Left ventricle myocardium inferior (tissue), 1 donor: ENCODE measurements at places on chromosomes 13 and 19.

GRCh38 chr13:110464556-110465333 lies 96.8 kb downstream of the RAB20 start:
- H3K36me3 ChIP-seq, result peaks cover 100% of the 10 kb centered on the region
- DNase-seq, result no peak
- no peaks in the 10 kb centered on the region for H3K4me1 ChIP-seq
- no peaks in the 10 kb centered on the region for H3K27me3 ChIP-seq

GRCh38 chr19:5800361-5801270 lies 4.3 kb upstream of the NRTN start:
- H3K27ac ChIP-seq, result no peak overlapping the region
- H3K36me3 ChIP-seq, result no peaks in the 10 kb centered on the region
- peaks cover 74% of the 10 kb centered on the region for H3K27me3 ChIP-seq
- DNase-seq, result no peak
- no peak overlapping the region for H3K4me3 ChIP-seq

DNA sequence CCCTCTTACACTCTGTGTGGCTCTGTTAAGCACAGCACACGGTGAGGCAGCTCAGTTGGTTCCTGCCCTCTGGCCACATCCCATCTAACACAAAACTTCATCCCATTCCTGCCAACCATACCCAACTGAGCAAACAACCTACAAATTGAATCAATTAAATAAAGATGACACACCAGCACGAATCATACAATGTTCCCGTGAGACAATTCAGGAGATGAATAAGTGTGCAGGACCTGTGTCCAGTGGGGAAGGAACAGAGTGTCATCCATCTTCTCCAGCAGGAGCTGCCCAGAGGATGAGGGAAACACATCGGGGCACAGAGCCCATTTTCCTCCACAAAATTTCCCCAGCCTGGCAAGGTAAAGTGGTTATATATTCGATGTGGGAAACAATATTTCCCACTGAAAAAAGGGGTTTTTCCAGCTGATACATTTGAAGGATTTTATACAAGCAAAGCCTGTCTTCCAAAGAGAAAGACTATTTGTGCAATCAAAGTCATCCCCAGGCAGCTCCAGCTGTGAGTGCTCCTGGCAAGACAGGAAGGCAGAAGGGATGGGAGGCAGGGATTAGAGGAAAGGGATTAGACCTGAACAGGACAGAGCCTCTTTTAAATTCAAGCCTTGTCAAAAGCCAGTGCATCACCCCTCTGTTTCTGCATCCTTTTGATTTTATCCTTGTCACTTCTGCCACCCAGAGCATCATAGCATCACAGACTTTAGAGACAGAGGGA lies 240.2 kb downstream of the LHFPL6 start:
- H3K4me1 ChIP-seq, result peaks cover 40% of the 10 kb centered on the region
- no peak for DNase-seq
- H3K27me3 ChIP-seq, result no peaks in the 10 kb centered on the region
- peak overlapping the region; percentile 39 for H3K27ac ChIP-seq

GRCh38 chr13:34640179-34640992 lies 301.7 kb upstream of the NBEA start:
- DNase-seq, result no peak
- peaks cover 8% of the 10 kb centered on the region for H3K4me1 ChIP-seq
- no peaks in the 10 kb centered on the region for H3K36me3 ChIP-seq
- no peaks in the 10 kb centered on the region for H3K27me3 ChIP-seq
- no peak overlapping the region for H3K27ac ChIP-seq

DNA sequence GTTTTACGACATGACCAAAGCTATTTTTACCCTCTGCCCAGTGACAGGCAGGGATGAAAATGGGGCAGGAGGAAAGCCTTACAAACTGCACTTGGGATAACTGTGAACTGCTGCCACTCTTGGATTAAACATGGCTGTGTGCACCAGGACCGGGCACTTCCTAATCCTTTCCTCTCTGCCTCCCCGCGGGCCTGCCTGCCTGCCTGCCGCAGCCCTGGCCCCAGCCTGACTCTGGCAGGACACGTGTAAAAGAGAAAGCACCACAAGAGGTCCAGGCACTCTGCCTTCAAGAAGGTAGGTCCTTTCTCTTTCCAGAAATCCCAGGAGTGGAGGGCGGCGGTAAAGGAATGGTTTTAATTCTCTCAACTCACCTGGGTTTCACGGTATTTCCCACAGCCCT lies 4.8 kb downstream of the TSHZ3 start:
- H3K4me1 ChIP-seq, result peaks cover 33% of the 10 kb centered on the region
- no peak overlapping the region for H3K4me3 ChIP-seq
- peaks cover 11% of the 10 kb centered on the region for H3K27me3 ChIP-seq
- DNase-seq, result no peak
- H3K36me3 ChIP-seq, result no peaks in the 10 kb centered on the region

DNA sequence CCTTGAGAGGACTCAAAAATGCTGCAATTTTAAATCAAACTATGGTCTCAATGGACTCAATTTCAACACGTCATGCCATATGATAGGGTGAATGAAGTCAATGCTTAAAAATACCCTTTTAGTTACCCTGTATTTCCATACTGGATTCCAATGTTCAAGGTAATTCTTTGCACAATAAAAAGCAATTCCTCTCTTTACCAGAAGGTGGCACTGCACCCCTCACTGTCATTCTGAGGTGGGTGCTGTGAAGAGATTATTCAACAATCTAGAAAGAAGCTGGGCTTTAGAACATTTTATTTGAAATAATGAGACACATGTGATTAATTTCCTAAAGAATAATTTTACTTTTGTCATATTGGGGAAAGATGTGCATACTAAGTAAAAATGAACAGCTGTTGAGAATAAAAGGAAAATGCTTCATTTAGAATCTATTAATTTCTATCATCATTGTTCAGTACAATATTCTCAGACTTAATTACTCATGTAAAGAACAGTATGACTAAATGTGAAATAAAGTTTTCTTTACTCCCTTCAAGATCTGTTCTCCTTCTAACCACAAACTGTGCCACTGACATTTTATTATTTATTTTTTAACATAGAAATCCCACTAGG lies 789.1 kb downstream of the GPC5 start:
- no peak overlapping the region for H3K27ac ChIP-seq
- no peaks in the 10 kb centered on the region for H3K4me1 ChIP-seq
- H3K27me3 ChIP-seq, result no peaks in the 10 kb centered on the region
- DNase-seq, result no peak
- no peaks in the 10 kb centered on the region for H3K36me3 ChIP-seq

DNA sequence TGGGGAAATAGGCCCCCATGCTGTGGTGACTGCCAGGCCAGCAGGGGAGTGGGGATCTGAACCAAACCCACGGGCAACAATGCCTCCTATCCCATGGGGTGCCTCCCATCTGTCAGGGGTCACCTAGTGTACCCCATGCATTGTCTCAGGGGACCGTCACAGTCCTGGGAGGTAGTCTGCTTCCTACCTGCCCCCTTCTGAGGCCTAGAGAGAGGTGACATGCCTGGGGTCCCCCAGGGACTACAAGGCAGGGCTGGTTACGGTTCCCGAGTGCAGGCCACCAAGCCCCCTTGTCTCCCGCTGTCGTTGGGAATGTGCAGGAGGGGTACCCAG lies 11.1 kb downstream of the NDUFB7 start:
- H3K4me3 ChIP-seq, result peak overlapping the region; percentile 60
- DNase-seq, result no peak
- H3K4me1 ChIP-seq, result peaks cover 76% of the 10 kb centered on the region
- peak overlapping the region; percentile 92 for H3K27ac ChIP-seq
- peaks cover 9% of the 10 kb centered on the region for H3K36me3 ChIP-seq
- no peaks in the 10 kb centered on the region for H3K27me3 ChIP-seq

DNA sequence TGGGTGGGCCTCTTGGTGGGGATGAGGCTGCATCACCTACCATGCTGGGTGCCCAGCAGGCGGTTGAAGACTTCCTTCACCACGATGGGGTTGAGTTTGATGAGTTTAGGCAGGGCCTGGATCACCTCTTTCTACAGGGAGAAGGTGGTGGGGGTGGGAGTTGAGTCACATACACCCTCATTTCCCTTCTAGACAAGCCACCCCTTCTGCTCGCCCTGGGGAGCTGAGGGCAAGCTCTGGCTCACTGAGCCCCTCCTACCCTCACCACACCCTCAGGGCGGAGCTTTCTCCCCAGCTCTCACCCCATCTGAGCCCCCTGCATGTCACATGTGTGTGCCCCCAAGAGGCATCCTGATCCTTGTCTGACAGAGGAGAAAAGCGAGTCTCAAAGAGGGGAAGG lies 7.6 kb upstream of the RSPH6A start:
- no peak overlapping the region for H3K27ac ChIP-seq
- DNase-seq, result no peak
- H3K4me3 ChIP-seq, result no peak overlapping the region
- H3K36me3 ChIP-seq, result peaks cover 73% of the 10 kb centered on the region

GRCh38 chr19:3683405-3684053 lies 16.7 kb downstream of the PIP5K1C start:
- DNase-seq, result peak; percentile 55
- peak overlapping the region; percentile 81 for H3K27ac ChIP-seq
- no peaks in the 10 kb centered on the region for H3K27me3 ChIP-seq
- H3K4me1 ChIP-seq, result peaks cover 54% of the 10 kb centered on the region
- no peak overlapping the region for H3K4me3 ChIP-seq
- H3K36me3 ChIP-seq, result peaks cover 8% of the 10 kb centered on the region

DNA sequence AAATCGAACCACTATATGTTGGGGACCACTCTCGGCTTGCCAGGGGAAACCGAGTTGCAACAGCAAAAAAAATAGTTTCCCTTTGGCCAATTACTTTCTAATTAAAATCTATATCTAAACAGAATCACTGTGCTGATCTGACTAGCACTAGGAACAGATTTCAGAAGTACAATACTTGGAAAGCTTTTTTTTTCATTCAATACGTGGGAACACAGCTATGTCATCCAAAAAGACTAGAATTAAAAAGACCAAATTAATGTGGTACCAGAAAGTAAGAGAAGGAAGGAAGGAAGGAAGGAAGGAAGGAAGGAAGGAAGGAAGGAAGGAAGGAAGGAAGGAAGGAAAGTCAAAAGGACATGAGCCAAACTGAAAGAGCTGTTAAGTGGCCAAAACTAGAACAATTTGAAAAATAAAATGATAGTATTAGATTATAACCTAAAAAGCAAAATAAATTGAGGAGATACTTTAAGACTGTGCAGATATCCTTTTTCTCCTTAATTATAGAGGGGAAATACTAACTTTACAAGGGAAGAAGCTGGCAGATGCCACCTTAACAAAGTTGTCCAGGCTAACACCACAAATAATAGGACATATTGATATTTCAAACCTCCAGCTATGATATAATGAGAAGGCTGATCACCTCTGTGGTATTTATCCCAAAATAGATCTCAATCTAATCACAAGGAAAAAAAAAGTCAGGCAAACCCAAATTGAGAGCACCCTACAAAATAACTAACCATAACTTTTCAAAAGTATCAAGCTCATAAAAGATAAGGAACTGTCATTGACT lies 63.9 kb downstream of the DIAPH3 start:
- H3K27ac ChIP-seq, result no peak overlapping the region
- H3K4me3 ChIP-seq, result no peak overlapping the region
- H3K36me3 ChIP-seq, result no peaks in the 10 kb centered on the region
- no peaks in the 10 kb centered on the region for H3K4me1 ChIP-seq
- H3K27me3 ChIP-seq, result no peaks in the 10 kb centered on the region

DNA sequence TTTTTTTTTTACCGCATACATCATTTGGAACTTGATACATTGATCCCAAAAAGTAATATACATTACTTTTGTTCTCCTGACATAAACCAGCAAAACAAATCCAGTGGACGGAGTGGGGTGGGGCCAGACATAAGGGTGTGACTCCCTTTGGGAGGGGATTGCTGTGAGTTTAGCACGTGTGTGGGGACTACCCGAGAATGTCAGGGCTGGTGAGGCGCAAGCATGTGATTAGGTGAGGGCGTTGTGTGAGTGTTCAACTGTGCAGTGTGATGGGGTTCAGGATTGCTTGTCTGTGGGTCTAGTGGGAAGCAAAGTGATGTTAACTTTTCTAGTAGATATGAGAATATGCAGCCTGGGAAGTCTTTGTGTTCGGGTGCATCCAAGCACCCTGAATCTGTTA lies 468.0 kb downstream of the TSHZ3 start:
- DNase-seq, result no peak
- H3K27me3 ChIP-seq, result peaks cover 27% of the 10 kb centered on the region
- H3K36me3 ChIP-seq, result no peaks in the 10 kb centered on the region
- H3K27ac ChIP-seq, result no peak overlapping the region

DNA sequence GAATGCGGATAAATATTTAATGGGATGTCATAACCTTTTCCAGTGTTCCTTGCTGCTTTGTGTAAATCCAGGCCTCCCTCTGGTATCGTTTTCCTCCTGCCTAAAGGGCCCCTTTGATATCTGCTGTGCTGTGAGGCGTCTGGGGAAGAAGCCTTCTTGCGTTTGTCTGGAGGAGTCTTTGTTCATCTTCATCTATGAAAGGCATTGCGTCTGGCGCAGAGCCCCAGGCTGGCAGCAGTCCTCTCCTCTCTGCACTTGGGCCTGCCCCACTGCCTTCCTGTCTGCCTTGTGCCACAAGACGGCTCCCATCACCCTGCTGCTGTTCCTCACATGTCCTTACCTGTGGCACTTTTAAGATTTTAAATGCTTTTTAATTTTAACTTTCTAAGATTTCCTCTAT lies 9.8 kb downstream of the PROZ start:
- H3K4me1 ChIP-seq, result peaks cover 19% of the 10 kb centered on the region
- H3K27me3 ChIP-seq, result peaks cover 3% of the 10 kb centered on the region
- peaks cover 36% of the 10 kb centered on the region for H3K36me3 ChIP-seq

GRCh38 chr19:4077007-4077374 lies 10.3 kb upstream of the ZBTB7A start:
- no peaks in the 10 kb centered on the region for H3K36me3 ChIP-seq
- no peak overlapping the region for H3K4me3 ChIP-seq
- peaks cover 21% of the 10 kb centered on the region for H3K4me1 ChIP-seq
- DNase-seq, result no peak
- no peaks in the 10 kb centered on the region for H3K27me3 ChIP-seq

DNA sequence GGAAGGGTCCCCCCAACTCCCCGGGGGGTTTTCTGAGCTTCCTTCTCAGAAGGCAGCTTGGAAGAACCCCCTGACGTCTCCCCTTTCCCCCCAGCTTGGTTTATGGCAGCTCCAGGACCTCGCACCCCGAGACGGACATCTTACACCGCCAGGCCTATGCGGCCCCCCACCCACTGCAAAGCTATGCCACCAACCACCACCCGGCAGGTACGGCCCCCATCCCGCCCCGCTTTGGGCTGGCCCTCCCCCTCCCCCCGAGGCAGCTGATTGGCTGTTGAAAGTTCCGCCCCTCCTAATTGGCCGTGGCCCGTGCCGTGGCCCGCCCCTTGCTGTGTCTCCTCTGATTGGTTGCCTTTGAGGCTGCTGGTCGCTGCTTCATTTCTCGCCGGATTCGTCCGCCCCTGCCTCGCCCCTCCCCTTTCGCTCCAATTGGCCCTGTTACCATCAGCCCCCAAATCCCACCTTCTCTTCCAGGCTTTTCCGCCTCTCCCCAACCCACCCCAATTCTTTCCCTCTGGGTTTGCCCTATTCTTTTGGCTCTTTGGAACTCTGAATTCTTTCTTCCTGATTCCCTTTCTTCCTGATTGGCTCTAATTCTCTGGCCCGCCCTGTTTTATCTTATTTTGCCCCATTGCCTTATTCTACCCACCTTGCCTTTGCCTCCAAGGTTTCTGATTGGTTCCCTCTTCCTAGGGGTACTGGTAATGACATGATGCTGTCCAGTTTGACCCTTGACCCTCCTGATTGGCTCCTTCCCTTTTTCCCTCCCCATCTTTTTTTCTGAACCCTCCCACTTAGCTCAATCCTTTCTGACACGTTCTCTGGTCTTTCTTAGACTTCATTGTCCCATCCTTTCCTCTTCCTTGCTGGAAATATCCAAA lies 2.5 kb downstream of the PRR12 start:
- peak overlapping the region; percentile 97 for H3K27ac ChIP-seq
- peaks cover 40% of the 10 kb centered on the region for H3K4me1 ChIP-seq
- peak; percentile 95 for DNase-seq
- H3K4me3 ChIP-seq, result peak overlapping the region; percentile 94

- H3K27me3 ChIP-seq, result no peaks in the 10 kb centered on the region
- H3K4me1 ChIP-seq, result peaks cover 98% of the 10 kb centered on the region
- peak overlapping the region; percentile 16 for H3K27ac ChIP-seq
Measured at GRCh38 chr13:45335397-45336024, 5.5 kb downstream of the TPT1 start.
